ENCODE measurements at places on chromosomes 4 and X.

DNA sequence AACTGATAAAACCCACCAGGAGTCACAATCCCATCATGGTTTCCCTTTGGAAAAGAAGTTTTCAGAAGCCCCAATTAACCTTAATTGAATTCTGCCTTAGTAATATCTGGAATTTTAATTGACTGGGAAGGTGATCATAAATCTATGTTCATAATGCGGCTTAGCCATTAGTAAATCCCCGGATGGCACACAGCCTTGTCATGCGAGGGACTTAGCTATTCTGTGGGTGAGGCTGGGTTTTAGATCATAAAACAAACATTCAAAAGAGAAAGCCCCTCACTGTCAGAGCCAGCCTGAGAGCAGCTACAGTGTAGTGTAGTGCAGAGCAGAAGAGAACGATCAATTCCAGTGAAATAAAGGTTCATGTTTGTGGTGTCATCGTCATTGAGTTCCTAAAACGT lies 124.0 kb upstream of the NOCT start:
- no peak for DNase-seq

- DNase-seq: no peak
Measured at GRCh38 chr4:180680305-180680704, 1562.9 kb upstream of the TENM3 start.

DNA sequence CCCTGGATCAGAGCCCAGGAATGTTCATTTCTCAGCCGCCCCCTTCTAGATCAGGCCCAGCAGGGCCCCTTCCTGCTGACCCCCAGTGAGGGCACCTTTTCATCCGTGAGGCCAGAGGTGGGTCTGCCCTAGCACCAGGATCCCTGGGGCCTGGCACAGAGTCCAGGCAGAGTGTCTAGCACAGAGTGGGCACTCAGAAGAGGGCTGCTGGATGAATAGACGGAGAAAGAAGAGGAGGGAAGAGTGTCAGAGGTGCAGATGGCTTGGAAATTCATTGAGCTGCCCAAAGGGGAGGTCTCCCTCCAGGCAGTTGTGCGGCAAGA lies 106.5 kb downstream of the CPZ start:
- DNase-seq: no peak

DNA sequence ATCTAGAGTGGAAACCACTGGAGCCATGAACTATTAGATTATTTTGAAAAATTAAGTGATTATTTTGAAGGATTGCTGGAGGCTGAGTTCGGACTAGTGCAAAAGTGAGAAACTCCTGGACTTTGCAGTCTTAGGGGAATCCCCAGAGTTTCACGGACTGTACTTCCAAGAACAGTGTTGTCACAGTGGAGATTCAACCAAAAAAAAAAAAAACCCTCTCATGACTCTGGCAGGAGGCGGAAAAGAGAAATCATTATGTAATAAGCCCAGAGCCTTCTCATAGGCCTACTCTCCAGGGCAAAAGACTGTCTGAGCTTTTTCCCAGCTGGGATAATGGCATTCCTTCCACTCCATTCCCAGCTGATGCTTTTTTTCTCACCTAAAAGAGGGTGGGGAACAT lies 16.8 kb upstream of the C4orf51 start:
- no peak for DNase-seq

GRCh38 chr4:7812921-7813320 lies 126.7 kb downstream of the AFAP1 start:
- DNase-seq: no peak

DNA sequence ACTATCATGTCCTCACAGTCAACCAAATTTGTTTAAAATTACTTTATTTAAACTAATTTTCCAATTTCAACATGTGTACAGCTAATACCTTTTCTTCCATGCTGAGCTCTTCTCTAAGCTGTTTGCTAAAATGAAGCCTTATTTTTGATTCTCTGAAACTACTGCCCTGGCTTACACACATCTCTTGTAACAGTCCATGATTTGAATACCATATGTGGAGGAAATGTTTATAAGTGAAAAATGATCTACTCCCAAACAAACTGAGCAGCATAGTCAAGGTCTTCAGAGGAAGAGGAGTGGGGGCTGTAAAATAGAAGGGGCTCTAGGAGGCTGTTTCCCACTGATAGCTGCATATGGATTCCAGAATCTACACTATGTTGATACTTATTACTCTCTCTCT lies 188.7 kb downstream of the ANKRD50 start:
- no peak for DNase-seq

DNA sequence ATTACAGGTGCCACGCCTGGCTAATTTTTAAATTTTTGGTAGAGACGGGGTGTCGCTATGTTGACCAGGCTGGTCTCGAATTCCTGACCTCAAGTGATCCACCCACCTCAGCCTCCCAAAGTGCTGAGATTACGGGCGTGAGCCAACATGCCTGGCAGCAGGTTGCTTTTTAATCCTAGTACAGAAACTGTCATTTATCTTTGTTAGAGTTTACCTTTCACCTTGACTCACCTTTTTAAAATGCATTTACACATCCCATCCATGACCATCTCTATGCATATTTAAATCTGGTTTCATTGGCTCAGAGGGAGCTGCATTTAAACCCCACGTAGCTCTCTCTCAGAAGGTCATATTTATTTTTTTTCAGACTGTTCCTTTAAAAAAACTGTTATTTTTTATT lies 31.9 kb downstream of the SLC16A2 start:
- no peak for DNase-seq

- DNase-seq: no peak
Measured at GRCh38 chr4:26866781-26867180, 6.1 kb downstream of the STIM2 start.

GRCh38 chr4:108919226-108919893 lies 156.5 kb upstream of the ETNPPL start:
- no peak for DNase-seq

- DNase-seq: no peak
Measured at GRCh38 chr4:140497405-140497746, 717 bp downstream of the MGAT4D start.

GRCh38 chrX:107700317-107700774 lies 72.0 kb downstream of the PRPS1 start:
- DNase-seq: no peak

- no peak for DNase-seq
Measured at GRCh38 chr4:27100713-27101112, 240.1 kb downstream of the STIM2 start.

GRCh38 chrX:150192816-150193215 lies 170.3 kb upstream of the MAMLD1 start:
- no peak for DNase-seq

GRCh38 chr4:113588895-113589668 lies 172.5 kb downstream of the CAMK2D start:
- DNase-seq: no peak

DNA sequence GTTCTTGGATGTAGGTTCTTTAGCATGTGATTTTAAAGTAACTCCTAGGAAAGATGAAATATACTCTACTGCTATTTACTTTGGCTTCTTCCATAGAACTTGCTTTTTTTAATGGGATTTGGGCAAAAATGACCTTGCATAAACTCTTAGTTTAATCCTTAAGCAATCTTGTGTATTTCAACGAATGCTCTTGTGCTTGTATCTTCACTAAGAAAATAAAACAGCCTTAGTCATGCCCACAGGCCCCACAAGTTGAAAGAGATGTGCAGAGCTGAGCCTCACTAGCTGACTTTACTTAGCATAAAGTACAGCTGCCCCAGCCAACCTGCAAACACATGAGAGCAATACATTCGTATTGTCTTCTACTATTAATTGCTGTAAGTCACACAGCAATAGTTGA lies 1609.2 kb downstream of the STIM2 start:
- no peak for DNase-seq

DNA sequence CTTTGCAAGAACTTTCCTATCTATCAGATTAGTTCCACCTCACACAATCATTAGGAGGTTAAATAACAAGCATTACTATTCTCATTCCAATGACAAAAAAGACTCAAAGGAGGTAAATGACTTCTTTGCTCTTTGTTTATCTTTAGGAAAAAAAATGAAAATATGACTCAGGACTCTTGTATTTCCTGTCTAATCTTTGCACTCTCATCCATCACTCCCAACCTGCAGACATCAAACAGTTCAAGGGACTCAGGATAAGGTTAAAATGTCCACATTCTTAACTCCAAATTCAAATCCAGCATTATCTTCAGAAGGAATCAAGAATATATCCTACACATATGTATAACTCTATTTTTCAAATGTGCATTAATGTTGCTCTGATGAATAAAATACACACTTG lies 139.6 kb downstream of the UNC5C start:
- no peak for DNase-seq

DNA sequence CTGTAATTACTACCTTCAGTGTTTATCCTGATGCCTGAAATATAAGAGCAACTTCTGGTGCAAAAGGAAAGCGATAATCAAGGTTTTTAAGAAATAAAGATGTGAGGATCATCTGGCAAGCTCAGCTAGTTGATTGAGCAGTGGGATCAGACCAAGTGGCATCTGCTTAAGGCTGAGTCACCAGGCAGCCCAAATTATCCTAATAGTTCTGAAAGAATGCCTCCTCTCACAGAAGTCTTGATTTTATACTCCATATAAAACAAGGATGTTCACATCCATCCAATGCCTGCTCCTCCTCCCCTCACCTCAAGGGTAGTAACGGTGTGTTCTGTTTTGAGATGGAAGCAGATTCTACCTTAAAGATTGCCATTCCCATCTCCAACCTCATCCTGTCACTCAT lies 134.5 kb upstream of the RASGEF1B start:
- no peak for DNase-seq

GRCh38 chr4:128831531-128832242 lies 22.2 kb downstream of the JADE1 start:
- no peak for DNase-seq

DNA sequence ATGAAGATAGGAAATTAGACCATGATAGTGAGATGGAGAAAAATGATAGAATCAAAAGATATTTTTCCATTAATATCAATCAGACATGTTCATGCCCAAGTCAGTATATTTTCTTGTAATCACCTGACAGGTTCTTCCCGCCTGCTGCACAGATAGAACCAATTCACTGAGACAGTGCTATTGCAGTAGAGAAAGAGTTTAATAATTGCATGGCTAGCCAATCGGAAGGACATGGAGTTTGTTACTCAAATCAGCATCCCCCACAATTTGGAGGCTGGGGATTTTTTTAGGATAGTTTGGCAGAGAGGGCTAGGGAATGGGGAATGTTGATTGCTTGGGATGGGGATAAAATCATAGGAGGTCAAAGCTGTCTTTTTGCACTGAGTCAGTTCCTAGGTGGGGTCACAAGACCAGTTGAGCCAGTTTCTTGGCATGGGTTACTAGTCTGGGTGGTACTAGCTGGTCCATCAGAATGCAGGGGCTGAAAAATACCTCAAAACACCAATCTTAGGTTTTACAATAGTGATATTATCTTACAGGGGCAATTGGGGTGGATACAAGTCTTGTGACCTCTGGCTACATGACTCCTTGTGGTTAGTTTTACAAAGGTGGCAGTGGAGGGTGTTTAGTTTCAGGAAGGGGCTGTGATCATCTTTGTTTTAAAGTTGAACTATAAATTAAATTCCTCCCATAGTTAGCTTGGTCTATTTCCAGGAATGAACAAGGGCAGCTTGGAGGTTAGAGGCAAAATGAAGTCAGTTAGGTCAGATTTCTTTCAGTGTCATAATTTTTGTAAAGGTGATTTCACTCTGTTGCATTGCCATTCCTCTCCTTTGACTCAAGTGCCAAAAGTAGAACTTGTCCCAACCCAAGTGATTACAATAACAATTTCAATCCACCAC lies 100.3 kb upstream of the PDE5A start:
- DNase-seq: no peak

DNA sequence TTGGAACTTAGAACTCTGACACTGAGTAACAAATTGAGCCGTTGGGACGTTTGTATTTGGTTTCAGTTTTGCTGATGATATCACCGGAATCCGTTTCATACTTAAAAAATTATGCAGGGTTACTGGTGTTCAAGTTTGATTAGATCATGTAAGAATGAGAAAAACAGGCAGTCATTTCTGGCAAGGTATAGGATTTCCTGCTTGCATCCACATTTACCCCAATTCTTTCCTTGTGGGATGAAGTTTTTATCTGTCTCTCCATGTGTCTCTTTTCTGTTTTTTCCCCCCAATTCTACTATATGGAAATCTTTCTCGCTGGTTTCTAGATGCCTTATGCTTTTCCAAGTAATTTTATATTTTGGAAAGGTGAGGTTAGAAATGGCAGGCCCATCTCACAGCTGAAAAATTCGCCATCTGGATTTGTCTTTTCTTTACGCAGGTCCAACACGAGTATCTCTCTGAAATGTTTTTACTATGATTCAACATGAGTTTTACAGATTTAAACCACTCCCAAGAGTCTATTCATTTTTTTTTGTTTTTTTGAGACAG lies 197.9 kb downstream of the SHOX start:
- DNase-seq: no peak

- no peak for DNase-seq
Measured at GRCh38 chr4:38188136-38188535, 227.9 kb downstream of the PTTG2 start.

DNA sequence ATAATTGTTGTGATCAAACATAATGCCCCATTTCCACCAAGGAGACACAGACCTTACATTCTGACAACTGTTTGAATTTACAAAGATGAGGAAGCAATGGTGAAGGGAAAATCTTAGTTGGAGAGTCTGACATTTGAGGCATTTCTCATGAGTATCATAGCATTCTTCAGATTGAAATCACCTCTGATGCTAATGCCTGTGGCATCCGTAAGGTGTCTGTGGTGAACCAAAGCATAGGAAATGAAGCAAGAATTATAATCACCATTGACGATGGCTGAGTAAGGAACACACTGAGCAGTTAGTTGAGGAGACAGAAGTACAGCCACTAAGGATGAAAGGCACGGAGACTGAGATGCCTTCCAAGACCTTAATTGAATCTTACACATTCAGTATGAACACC lies 575.7 kb downstream of the TRIML1 start:
- no peak for DNase-seq

DNA sequence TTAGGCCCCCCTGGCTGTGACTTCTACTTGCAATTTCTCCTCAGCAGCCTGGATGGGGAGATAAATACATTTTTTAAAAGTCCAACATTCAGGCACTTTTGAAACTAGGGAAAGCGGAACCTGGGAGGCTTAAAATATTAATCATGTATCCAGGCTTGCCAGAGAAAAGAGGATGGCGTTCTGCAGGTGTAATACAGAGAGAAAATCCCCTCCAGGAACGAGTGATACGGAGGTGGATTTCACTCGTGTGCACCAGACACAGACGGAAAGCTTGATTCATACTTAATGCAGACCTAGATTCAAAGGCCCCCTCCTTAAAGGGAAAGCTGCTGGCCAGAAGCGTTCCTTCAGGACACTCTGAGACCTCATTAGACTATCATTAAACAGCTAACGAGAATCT lies 354.0 kb upstream of the BOD1L1 start:
- DNase-seq: no peak

- DNase-seq: no peak
Measured at GRCh38 chr4:8010618-8011017, 71.0 kb upstream of the AFAP1 start.

GRCh38 chr4:115113506-115114106 lies at the start of gene NDST4:
Gene NDST4 (minus strand): TSS chr4:115113620. CDS start chr4:115077036, 36,584 bp downstream.
- no peak for DNase-seq

DNA sequence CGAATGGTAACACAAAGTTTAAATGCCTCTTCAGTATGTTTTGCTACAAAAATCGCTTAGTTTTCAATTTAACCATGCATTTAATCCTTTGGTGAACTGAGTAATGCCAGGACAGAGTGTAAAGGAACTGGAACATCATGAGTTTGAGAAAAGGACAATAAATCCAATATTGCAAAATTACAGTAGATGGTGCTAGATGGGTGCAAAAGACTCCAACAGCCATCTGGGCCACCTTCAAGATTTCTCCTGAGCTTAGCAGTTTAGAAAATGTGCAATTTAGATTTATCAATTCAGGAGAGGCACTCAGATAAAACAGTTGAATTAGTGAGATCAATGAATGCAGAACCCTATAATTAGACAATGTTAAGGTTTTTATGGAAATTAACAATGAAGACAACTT lies 33.2 kb upstream of the MID1IP1 start:
- DNase-seq: no peak

GRCh38 chrX:134794692-134795091 lies 136.4 kb upstream of the PLAC1 start:
- DNase-seq: no peak
